ENCODE measurements at places on chromosomes 4 and X.

- DNase-seq: no peak
Measured at GRCh38 chrX:4151798-4152197, 438.3 kb upstream of the PRKX start.

- no peak for DNase-seq
Measured at GRCh38 chr4:52843351-52843750, 18.8 kb upstream of the RASL11B start.

- DNase-seq: no peak
Measured at GRCh38 chr4:174332741-174333493, 49.2 kb downstream of the CEP44 start.

DNA sequence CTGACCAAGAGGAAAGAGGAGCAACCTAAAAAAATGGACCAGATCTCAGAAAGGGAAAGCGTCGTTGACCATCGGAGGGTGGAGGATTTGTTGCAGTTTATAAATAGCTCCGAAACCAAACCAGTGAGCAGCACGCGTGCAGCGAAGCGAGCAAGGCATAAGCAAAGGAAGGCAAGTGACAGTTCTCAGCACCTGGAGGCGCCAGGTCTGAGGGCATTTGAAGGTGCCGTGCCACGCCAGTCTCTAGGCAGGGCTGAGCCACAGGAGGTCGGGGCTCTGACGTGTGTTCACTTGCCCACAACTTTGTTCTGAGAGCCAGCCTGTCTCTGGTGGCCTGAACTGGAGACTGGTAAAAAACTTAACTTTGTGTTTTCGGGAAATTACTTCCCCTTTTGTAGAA is 59.7 kb downstream of the TNIP2 start:
- no peak for DNase-seq

GRCh38 chr4:127631420-127631819 is 1.3 kb upstream of the INTU start:
- DNase-seq: no peak

GRCh38 chrX:314781-315595 is 3.6 kb downstream of the GTPBP6 start:
- DNase-seq: no peak

GRCh38 chr4:103105558-103106356 is 6.1 kb upstream of the BDH2 start:
- no peak for DNase-seq

DNA sequence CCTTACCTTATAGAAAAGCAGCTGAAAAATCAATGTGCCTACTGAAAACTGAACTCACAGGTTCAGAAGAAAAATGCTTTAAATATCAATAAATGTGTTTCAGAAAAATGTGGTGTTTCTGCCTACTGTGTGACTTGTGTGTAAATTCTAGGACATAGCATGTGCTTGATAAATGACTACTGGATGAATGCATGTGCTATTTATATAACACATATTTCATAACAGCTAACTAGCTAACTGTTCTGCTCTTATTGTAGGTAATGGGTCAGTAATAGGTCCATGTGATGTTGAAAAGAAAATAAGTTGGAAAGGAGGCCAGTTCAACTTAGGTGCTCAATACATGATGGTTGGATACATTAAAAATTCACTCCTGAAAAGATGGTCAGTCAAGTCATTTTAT is 993.0 kb upstream of the LCORL start:
- DNase-seq: no peak

GRCh38 chr4:94531991-94532789 is 80.4 kb downstream of the PDLIM5 start:
- DNase-seq: no peak

DNA sequence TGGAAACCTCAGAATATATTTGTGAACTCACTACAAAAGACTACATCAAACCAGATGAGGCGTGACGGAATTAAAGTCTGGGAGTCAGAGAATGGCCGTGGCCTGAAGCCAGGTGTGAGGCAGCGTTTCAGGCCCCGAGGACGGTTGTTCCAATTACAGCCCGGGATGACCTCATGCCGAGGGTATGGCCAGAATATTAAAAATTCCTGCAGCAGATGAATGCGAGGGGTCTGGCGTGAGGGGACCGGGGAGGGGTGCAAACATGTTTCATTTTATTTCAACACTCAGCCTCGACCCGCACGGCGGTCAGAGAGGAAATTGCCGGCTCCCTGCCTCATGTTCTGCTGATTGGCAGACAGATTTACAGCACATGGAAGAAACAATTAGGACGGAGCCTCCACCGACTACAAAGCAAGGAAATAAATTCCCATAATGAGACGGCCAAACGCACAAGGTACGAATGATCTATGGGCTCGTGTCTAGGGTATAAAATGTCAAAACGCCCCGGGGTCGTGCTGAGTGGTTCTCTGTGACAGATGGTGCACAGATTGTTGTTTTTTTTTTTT is 289.7 kb downstream of the SHOX start:
- DNase-seq: no peak

DNA sequence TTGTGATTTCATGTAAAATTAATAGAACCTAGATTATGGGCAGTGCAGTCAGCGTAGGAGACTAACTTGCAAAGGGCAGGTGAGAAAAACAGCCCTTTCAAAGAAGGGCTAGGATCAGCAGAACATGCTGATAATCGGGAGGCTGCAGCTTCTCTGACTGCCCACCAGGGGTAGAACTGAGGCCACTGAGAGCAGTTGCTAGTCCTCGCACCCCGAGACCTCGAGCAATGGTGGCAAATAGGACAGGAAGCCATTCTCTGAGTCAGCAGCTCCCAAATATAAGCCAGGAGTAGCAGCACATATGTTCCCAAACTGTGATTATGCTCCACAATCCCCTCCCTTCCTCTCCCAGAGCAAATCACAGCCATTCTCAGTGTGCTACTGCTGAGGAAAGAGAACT is 186.5 kb downstream of the MSL3 start:
- no peak for DNase-seq

- no peak for DNase-seq
Measured at GRCh38 chr4:151801547-151802516, 41.0 kb upstream of the GATB start.
